Ovary (tissue), 10 donors: ENCODE measurements at places on chromosomes 2 and 18. TPM values are rescaled to one million over a fixed set of nuclear protein-coding genes. Genes with fewer than 3 reads are reported as not detected.

DNA sequence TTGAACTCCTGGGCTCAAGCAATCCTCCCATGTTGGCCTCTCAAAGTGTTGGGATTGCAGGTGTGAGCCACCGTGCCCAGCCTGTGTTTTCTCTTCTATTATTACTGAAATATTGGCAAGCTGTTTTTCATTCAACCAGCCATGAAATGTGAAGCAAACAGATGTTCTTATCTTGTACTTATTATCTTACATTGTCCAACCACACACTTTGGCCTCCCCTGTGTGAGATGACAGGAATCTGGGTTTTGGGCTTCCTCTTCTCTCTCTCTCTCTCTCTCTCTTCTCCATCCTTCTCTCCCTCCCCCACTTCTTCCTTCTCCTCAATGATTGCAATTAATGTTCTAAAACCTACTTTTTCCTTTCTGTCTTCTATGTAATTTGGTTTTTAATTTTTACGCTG is 33.1 kb downstream of the RAMP1 start:
- DNase-seq = no peak

DNA sequence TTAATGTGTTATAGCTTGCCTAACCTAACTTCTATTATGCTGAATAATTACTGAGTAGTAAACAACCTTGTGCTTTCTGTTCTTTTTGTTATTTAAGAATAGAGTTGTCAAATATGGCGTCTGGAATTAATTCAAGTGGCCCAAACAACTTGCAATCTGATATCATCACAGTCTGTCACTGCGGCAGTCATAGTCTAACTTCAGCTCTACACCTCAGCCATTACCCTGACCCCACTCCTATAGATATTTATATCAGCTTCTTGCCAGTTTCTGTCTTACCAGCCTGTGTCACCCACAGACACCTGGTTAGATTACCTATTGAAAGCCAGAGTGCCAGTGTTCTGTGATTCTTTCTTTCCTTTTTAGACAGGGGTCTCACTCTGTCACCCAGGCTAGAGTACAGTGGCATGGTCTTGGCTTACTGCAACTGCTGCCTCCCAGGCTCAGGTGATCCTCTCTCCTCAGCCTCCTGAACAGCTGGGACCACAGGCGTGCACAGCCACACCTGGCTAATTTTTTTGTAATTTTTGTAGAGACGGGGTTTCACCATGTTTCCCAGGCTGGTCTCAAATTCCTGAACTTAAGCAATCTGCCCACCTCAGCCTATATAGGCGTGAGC is 14.1 kb upstream of the KLHL41 start:
- DNase-seq = no peak

- DNase-seq = no peak
Measured at GRCh38 chr2:85213404-85213803, 80.2 kb downstream of the TCF7L1 start.

GRCh38 chr2:27085673-27086089 is 891 bp upstream of the KHK start:
- DNase-seq = peak; percentile 80

TCF7L1 gene
- 25.6 TPM for total RNA-seq

GRCh38 chr2:14451312-14451711 is 181.2 kb upstream of the LRATD1 start:
- DNase-seq = no peak

INHBB gene
- 4.3 TPM for total RNA-seq

- no peak for DNase-seq
Measured at GRCh38 chr2:111219734-111220505, 99.2 kb downstream of the BCL2L11 start.

- no peak for DNase-seq
Measured at GRCh38 chr2:200733713-200734198, 78.0 kb upstream of the BZW1 start.

- no peak for DNase-seq
Measured at GRCh38 chr18:23231340-23232021, 96.2 kb downstream of the CABLES1 start.

SKOR2 gene
- not detected for total RNA-seq

RGPD6 gene
- 36.9 TPM for total RNA-seq

- DNase-seq = peak; percentile 59
Measured at GRCh38 chr18:56470406-56471351, 167.7 kb downstream of the TXNL1 start.

DNA sequence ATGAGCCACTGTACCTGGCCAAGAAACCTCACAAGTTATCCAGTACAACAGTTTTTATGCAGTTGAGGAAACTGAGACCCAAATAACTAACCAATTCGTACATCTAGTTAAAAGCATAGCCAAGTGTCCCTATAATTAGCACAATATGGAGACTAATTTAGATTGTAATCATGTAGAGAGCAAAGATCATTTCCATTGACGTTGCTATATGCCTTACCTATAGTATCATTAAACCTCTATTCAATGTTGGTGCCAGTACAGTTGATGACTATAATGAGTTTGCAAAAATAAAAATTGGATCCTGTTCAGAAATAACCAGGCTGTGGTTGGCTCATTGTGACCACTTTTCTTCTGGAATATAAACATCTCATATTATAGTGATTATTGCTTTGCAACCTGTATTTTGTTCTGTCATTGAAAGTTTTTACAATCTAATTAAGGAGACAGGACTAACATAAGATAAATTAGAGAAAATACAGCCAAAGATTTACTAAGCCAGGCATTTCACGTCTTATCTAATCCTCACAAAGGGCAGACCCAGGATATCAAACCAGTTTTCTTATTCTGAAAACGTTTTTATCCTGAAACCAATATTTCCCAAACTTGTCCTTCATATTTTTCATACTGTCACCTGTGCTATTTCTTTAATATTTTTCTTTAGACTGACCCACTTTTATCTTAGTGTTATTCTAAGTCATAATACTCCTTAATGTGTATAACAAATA is 130.0 kb upstream of the STON1 start:
- no peak for DNase-seq

- DNase-seq = no peak
Measured at GRCh38 chr2:3899536-3900155, 196.3 kb downstream of the DCDC2C start.

- DNase-seq = no peak
Measured at GRCh38 chr2:74313497-74313896, 29.7 kb downstream of the SLC4A5 start.

DNA sequence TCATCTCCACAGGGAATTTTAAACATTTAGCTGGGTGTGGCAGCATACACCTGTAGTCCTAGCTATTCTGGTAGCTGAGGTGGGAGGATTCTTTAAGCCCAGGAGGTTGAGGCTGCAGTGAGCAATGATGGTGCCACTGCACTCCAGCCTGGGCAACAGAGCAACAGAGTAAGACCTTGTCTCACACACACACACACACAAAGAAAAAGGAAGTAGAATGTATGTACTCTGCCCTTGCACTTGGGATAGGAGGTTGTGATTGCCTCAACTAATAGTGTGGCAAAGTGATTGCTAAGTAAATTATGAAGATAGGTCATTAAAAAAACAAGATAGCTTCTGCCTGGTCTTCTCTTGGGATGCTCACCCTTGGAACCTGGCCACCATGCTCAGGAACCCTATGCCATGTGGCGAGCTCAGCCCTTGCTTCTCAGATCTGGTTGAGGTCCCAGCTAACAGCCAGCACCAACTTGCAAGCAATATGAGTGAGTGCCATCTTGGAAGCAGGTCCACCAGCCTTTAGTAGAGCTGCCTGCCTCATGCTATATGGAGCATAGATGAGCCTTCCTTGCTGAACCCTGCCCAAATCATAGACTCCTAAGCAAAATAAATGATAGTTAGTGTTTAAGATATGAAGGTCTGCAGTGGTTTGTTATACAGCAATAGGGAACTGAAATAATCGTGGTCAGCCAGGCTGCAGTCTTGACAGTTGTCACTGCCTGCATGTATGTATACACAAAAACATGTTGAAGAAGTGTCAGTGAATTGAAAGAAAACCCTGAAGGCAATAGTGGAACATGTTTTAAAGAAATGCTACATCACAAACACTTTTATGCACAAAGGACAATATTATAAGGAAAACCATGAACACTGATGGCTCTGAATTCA is 30.1 kb upstream of the PNO1 start:
- DNase-seq = no peak

- no peak for DNase-seq
Measured at GRCh38 chr2:24409700-24410556, 49.6 kb upstream of the ITSN2 start.

GRCh38 chr18:73976433-73976832 is 171.2 kb downstream of the FBXO15 start:
- DNase-seq = no peak

GRCh38 chr2:225694664-225695063 is 295.2 kb downstream of the NYAP2 start:
- no peak for DNase-seq

DNA sequence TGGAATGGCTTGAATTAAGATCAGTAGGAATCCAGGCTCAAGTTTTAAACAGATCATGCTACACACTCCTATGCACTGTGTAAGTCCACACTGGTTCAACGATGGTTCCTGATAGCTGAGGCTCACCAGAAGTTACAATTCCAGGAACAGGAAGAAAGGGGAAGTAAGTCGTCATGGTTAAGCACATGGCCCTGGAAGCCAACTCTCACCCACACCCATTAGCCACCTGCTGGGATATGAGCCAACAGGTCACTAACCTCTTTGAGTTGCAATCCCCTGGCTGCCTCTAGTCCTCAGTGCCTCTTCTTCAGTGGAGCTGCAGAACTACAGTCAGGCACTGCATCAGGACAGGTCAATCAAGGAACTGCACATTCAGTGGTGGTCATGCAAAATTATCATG is 133.5 kb downstream of the TMEM182 start:
- no peak for DNase-seq

DNA sequence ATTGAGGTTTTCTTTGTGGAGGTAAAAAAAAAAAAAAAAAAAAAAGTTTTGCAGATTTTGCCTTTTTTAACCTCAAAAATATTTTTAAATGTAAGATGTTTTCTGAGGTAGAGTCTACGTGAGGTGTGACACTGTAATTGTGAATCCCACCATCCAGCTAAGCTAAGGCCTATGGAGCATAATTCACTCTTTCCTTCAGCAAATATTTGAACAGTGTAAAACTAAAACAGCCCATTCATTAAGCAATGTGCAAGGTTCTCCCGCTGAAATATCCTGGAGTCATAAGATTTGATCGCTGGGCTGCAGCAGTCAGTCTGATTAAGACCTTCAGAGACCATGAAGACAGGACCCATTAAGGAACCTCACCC is 105.1 kb downstream of the HNRNPLL start:
- DNase-seq = no peak
